ENCODE measurements at places on chromosomes 6 and 20.

GRCh38 chr6:55388211-55388610, 60.9 kb downstream of the GFRAL start:
- H3K4me1 ChIP-seq: no peaks in the 10 kb centered on the region
- no peak overlapping the region for H3K4me3 ChIP-seq
- H3K36me3 ChIP-seq: no peaks in the 10 kb centered on the region
- no peak for DNase-seq
- peaks cover 10% of the 10 kb centered on the region for H3K27me3 ChIP-seq
- H3K27ac ChIP-seq: no peak overlapping the region

- H3K4me1 ChIP-seq: peaks cover 27% of the 10 kb centered on the region
- H3K36me3 ChIP-seq: no peaks in the 10 kb centered on the region
- no peak overlapping the region for H3K4me3 ChIP-seq
- DNase-seq: no peak
- peaks cover 26% of the 10 kb centered on the region for H3K27me3 ChIP-seq
Measured at GRCh38 chr6:85124472-85125354, 325.2 kb upstream of the NT5E start.

GRCh38 chr6:134316733-134317431, 1.0 kb downstream of the SGK1 start:
- peak overlapping the region; percentile 80 for H3K4me3 ChIP-seq
- H3K36me3 ChIP-seq: no peaks in the 10 kb centered on the region
- no peak for DNase-seq
- peaks cover 18% of the 10 kb centered on the region for H3K4me1 ChIP-seq
- H3K27me3 ChIP-seq: peaks cover 2% of the 10 kb centered on the region
- no peak overlapping the region for H3K27ac ChIP-seq

DNA sequence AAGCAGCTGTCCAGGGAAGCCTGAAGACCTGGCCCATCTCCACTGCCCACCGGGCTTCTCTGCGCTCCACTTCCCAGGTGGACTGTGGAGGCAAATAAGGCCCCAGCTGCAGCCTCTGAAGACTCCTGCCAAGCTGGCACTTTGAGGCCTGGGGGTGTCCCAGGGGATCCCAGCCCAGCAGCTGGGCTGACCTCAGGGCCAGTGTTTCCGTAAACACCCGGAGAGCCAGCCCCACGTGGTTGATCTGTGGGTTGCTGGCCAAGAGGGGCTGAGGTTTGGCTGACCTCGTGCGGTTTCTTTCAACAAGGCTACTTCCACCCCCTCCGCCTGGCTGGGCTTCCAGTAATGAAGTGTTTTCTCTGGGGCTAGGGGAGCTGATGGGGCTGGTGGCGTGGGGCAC, 12.4 kb upstream of the CCN5 start:
- H3K27me3 ChIP-seq: no peaks in the 10 kb centered on the region
- peak overlapping the region; percentile 71 for H3K27ac ChIP-seq
- no peaks in the 10 kb centered on the region for H3K36me3 ChIP-seq
- H3K4me1 ChIP-seq: peaks cover 83% of the 10 kb centered on the region
- no peak for DNase-seq

DNA sequence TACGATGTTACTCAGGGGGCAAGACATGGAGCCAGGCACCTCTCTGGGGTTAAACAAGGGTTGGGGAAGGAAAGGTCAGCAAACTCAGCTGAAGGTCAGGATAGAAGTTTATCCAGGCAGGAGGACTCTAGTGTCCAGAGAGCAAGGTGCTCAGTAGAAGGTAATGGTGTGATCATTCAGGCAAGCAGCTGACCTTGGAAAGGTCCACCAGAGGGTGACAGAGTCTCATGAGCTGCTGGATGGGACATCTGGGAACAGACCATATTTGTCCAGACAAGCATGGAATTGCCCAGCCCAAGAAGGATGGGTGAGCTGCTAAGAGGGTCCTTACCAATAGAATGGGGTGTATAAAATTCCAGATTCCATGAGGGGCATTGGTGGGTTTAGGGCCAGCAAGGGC, 89.5 kb downstream of the MAP3K7 start:
- no peak for DNase-seq
- no peaks in the 10 kb centered on the region for H3K36me3 ChIP-seq
- peaks cover 5% of the 10 kb centered on the region for H3K4me1 ChIP-seq
- H3K4me3 ChIP-seq: no peak overlapping the region

- H3K36me3 ChIP-seq: peaks cover 4% of the 10 kb centered on the region
- H3K4me1 ChIP-seq: no peaks in the 10 kb centered on the region
- DNase-seq: no peak
- no peaks in the 10 kb centered on the region for H3K27me3 ChIP-seq
- no peak overlapping the region for H3K4me3 ChIP-seq
Measured at GRCh38 chr6:10014557-10014956, 400.3 kb downstream of the TFAP2A start.

DNA sequence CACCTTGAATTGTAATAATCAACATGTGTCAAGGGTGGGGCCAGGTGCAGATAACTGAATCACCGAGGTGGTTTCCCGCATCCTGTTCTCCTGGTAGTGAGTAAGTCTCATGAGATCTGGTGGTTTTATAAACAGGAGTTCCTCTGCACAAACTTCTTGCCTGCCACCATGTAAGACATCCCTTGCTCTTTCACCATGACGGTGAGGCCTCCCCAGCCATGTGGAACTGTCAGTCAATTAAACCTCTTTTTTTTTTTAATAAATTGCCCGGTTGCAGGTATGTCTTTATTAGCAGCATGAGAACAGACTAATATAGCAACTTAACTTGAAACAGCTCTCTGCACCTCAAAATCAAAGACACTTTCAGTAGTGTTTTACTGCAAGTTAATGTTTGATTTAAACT, 121.6 kb downstream of the OGFRL1 start:
- no peaks in the 10 kb centered on the region for H3K27me3 ChIP-seq
- peaks cover 6% of the 10 kb centered on the region for H3K36me3 ChIP-seq
- DNase-seq: no peak
- peaks cover 48% of the 10 kb centered on the region for H3K4me1 ChIP-seq
- H3K27ac ChIP-seq: no peak overlapping the region

GRCh38 chr6:96716221-96716620, 121.1 kb downstream of the GPR63 start:
- no peak overlapping the region for H3K4me3 ChIP-seq
- no peak for DNase-seq
- H3K27me3 ChIP-seq: peaks cover 5% of the 10 kb centered on the region
- no peaks in the 10 kb centered on the region for H3K4me1 ChIP-seq
- H3K27ac ChIP-seq: no peak overlapping the region

DNA sequence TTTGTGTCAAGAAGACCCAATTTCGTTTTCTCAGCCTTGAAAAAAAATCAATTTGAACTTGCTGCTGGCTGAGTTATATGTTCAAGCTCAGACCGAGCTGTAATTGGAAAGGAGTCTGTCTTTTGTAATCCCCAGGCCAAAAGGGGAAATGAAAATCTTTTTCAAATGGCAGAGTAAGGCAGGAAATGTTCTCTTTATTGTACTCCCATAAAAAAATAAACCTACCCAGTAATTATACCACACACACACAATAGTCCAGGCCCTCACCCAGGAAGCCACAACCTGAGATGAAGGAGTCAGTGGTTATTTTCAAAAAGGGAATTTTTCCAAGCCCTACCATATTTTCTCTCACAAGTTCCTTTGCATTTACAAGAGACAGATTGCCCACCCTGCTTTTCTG, 45.3 kb downstream of the CLIC5 start:
- H3K27me3 ChIP-seq: no peaks in the 10 kb centered on the region
- no peak overlapping the region for H3K27ac ChIP-seq
- peaks cover 2% of the 10 kb centered on the region for H3K36me3 ChIP-seq
- DNase-seq: no peak

DNA sequence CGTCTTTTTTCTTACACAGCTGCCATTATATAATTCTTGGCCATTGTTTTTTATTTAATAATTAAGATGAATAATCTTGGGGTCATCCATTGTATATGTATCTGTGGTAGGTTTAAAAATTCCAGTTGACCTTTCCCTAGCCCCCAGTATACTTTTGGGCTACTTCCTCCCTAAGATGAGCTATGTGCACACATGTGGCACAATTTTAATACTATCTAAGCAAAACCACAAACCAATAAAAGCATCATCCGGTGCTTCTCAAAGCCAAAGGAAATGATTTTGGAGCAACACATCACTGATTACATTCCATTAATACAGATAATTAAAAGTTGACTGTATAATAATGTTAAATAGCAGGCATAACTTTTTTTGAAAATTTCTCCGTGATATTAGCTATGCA, 161.2 kb downstream of the ATXN1 start:
- no peaks in the 10 kb centered on the region for H3K4me1 ChIP-seq
- no peak for DNase-seq
- H3K36me3 ChIP-seq: peaks cover 10% of the 10 kb centered on the region

GRCh38 chr20:57993716-57994431, 234.6 kb downstream of the ANKRD60 start:
- H3K27me3 ChIP-seq: no peaks in the 10 kb centered on the region
- no peak for DNase-seq
- peaks cover 65% of the 10 kb centered on the region for H3K4me1 ChIP-seq
- no peaks in the 10 kb centered on the region for H3K36me3 ChIP-seq
- no peak overlapping the region for H3K4me3 ChIP-seq

- no peak overlapping the region for H3K4me3 ChIP-seq
- no peak for DNase-seq
- peaks cover 26% of the 10 kb centered on the region for H3K4me1 ChIP-seq
- H3K36me3 ChIP-seq: no peaks in the 10 kb centered on the region
- no peak overlapping the region for H3K27ac ChIP-seq
Measured at GRCh38 chr20:9062066-9062465, 6.8 kb upstream of the PLCB4 start.

DNA sequence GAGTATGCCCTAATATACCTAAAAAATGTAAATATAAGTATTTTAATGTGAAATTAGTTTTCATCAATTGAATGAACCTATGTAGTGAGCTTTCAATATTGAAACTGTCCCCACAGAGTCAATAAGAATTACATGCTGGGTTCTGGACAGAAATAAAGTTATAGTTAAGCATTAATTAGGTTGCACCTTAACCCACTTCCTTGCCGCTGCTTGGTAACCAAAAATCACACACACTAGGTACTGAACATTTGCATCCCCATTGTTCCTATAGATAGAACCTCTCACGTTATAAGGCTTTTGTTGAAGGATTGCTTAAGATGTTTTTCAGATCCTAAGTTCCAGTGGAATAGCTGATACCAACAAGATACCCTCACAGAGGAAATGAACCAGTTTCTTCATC, 237.1 kb upstream of the OPRM1 start:
- DNase-seq: no peak
- H3K27me3 ChIP-seq: no peaks in the 10 kb centered on the region
- no peak overlapping the region for H3K27ac ChIP-seq
- H3K4me1 ChIP-seq: no peaks in the 10 kb centered on the region
- no peaks in the 10 kb centered on the region for H3K36me3 ChIP-seq

DNA sequence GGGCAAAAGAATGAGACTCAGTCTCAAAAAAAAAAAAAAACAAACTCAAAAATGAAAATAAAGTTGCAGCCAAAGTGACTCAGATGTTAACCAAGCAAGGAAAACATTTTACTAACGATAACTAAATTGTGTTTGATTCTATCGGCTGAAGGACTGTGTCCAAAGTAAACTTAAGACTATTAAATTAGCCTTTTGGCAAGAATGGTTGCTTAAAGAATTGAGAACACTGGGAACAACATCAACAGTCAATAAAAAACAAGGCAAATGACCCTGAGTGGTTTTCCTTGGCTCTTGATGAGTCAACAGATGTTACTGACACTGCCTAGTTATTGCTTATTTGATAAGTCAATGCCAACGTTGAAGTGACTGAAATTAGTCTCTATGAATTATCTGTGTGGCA, 36.7 kb downstream of the POU3F2 start:
- no peaks in the 10 kb centered on the region for H3K4me1 ChIP-seq
- no peak overlapping the region for H3K27ac ChIP-seq
- H3K4me3 ChIP-seq: no peak overlapping the region
- H3K36me3 ChIP-seq: peaks cover 4% of the 10 kb centered on the region
- H3K27me3 ChIP-seq: no peaks in the 10 kb centered on the region

DNA sequence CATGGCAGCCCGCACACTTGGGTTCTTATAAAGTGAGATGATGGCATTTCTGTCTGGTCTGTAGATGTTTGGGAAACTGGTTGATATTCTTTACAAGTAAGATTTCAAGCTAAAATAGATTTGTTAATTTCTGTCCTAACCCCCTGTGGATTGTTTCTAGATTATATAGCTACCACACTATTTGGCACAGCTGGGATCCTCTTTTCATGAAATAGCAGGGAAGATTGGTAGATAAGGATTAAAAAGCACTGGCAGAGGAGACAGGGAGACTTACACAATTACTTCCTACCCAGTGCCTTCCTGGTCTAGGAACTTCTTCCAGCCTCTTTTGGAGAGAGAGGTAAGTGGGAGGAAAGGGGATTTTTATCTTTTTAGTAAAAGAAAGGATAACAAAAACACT, 13.2 kb upstream of the ATXN1 start:
- H3K36me3 ChIP-seq: no peaks in the 10 kb centered on the region
- DNase-seq: no peak
- H3K27me3 ChIP-seq: no peaks in the 10 kb centered on the region
- H3K4me3 ChIP-seq: no peak overlapping the region
- peaks cover 26% of the 10 kb centered on the region for H3K4me1 ChIP-seq

- DNase-seq: no peak
- peaks cover 19% of the 10 kb centered on the region for H3K4me1 ChIP-seq
- H3K36me3 ChIP-seq: no peaks in the 10 kb centered on the region
- peak overlapping the region; percentile 72 for H3K27ac ChIP-seq
- H3K4me3 ChIP-seq: peak overlapping the region; percentile 10
Measured at GRCh38 chr6:156963712-156964700, 186.8 kb downstream of the ARID1B start.

DNA sequence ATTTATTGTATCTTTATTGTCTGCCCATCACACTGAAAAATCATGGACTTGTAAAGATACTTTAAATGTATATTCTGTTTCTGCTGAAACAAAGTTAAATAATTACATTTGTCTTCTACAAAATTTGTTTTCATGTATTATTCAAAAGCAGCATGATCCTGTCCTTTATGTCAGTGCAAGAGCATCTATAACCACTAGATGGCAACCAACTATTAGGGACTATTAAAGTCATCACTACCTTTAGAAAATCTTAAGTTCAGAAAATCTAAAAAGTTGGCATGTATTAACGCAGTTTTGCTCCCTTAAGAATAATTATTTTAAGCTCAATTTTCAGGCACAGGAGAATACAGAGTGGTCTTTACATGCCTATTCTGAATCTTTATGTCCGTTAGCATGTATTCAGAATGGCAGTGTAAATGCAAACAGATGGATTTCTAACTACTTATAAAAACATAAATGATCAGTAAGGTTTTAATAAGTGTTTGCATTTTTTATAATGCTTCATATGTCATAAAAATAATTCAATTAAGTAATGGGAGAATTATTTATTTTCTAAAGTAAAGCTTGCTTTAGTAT, 17.8 kb downstream of the TMEM30A start:
- DNase-seq: no peak
- H3K36me3 ChIP-seq: peaks cover 4% of the 10 kb centered on the region
- H3K27ac ChIP-seq: no peak overlapping the region
- no peaks in the 10 kb centered on the region for H3K27me3 ChIP-seq
- H3K4me1 ChIP-seq: peaks cover 20% of the 10 kb centered on the region

- no peak overlapping the region for H3K27ac ChIP-seq
- peaks cover 25% of the 10 kb centered on the region for H3K4me1 ChIP-seq
- H3K4me3 ChIP-seq: no peak overlapping the region
- no peaks in the 10 kb centered on the region for H3K36me3 ChIP-seq
- H3K27me3 ChIP-seq: peaks cover 3% of the 10 kb centered on the region
Measured at GRCh38 chr20:64045346-64046011, 4.0 kb downstream of the SOX18 start.
